Endodermal cell (in vitro differentiated cells): ENCODE measurements at places on chromosomes 12 and 14.

- DNase-seq, result no peak
Measured at GRCh38 chr12:121214166-121214777, 4.3 kb downstream of the P2RX4 start.

GRCh38 chr14:80658733-80659132, 282.8 kb downstream of the CEP128 start:
- no peak for DNase-seq

DNA sequence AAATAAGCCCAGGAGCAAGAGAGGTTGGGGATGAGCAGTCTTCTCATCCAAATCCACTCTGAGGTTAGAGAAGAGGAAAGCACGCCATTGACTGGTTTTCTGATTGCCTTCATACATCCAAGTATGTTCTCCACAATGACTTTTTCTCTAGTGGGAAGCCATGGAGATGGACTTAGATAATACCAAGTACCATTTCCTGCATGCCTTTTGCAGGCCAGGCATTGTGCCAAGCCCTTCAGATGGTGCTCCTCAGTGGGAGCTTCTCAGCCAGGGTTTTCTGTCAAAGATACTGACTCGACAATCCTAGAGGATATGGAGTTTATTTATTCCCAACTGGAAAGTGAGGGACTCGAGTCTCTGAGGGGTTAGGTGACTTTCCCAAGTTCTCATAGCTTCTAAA, 218.0 kb downstream of the ZFP36L1 start:
- no peak for DNase-seq

GRCh38 chr14:90990141-90990540, 70.3 kb downstream of the RPS6KA5 start:
- no peak for DNase-seq

- DNase-seq, result peak; percentile 92
Measured at GRCh38 chr14:25537846-25538455, 488.0 kb upstream of the STXBP6 start.

- DNase-seq, result peak; percentile 89
Measured at GRCh38 chr12:87995581-87996178, 33.5 kb downstream of the C12orf50 start.
